ENCODE measurements at places on chromosomes 12 and 14. TPM values are rescaled to one million over a fixed set of nuclear protein-coding genes. Genes with fewer than 3 reads are reported as not detected.

CLEC12A gene
- 43.4 TPM for total RNA-seq

AQP2 gene
- not detected for total RNA-seq

APOF gene
- not detected for total RNA-seq

DNAAF2 gene
- total RNA-seq, result 5.6 TPM

GRCh38 chr12:68521321-68521839, 89.3 kb upstream of the RAP1B start:
- no peak for DNase-seq

DNA sequence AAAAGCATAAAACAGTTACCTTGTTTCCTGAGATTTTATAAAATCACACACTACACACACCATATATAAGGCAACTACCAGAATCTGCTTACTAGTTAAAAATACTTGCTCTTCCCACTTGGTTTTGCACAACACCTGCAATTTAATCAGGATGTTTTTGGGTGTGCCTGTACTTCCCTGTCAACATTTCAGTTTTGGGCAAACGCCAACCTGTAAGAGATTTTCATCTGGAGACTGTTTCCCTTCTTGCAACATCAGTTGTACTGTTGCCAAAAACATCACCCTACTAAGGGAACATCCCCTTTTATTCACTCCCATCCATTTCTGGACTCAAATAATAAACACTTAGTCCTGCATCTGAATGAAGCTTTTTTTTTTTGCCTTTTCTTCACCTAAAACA, 172.3 kb downstream of the DUSP6 start:
- no peak for DNase-seq

DNA sequence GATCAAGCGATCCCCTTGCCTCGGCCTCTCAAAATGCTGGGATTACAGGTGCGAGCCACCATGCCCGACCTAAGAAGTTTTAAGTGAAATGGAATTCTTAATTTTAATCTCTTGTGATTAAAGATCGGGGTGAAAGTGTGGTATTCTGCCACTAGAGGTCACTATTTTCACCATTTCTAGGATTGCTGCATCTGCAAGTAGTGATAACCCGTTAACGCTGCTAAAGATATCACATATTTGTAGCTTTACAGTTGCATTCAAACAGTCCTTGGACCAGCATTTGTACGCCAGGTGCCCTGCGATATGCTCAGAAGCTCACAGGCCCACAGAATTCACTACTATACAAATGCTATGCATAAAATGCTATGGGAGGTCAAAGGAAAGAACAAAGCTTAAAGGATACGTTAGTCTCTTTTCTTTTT, 19.3 kb downstream of the CCDC62 start:
- DNase-seq, result no peak

DNA sequence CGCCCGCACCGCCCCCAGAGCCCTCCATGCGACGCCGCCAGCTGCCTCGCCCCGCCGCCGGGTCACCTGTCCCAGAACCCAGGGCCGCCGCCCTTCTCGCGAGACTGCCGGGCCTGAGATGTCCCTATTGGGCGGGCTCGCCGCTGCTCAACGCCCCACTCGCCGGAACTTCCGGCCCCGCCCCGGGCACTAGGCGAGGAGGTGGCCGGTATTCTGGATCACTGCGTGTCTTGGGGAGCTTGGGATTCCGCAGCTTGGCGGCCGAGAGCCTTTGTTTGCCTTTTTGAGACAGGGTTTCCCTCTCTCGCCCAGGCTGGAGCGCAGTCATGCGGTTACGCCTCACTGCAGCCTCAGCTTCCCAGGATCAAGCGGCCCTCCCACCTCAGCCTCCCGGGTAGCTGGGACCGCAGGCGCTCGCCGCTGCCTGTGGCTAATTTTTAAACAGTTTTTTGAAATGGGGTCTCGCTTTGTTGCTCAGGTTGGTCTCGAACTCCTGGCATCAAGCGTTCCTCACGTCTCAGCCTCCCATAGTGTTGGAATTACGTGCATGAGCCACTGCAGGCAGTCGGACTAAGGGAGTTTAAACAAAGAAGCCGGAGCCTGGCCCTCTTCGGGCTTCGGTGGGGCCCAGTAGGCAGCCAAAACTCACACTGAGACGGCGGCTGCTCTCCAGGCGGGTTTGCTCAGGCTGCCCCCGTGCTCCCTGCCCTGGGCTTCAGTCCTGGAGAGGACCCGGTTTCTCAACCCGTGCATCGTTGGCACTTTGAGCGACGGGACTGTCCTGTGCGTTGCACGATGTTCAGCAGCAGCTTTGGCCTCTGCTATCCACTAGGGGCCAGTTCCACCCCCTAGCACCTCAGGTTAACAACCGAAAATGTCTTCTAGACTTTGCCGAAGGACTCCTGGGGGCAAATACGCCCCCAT, at the start of gene SLC15A4:
Gene SLC15A4 (minus strand): TSS at position 43 of the 924 bp plus-strand sequence. CDS start 15 bp downstream, at position 28.
- peak; percentile 99 for DNase-seq

GRCh38 chr12:51269174-51270066, 795 bp downstream of the SMAGP start:
- DNase-seq, result peak; percentile 90

DNA sequence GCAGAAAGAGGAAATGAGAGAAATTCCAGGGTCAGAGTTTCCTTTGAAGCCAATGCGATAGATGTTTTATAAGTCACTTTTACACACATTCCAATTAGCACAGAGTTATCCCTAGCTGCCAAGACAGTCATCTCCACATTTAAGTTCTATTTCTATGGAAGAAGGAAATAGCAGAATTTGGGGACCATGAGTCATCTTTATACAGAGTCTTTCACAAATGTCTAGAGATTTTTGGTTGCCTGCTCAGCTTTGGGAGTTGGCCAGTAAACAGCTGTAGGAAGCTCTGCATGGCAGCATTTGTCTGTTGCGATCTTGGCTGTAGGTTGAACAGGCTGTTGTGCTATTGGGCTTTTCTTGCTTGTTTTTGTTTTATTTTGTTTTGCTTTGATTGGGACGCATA, 884.3 kb downstream of the GALC start:
- no peak for DNase-seq

DNA sequence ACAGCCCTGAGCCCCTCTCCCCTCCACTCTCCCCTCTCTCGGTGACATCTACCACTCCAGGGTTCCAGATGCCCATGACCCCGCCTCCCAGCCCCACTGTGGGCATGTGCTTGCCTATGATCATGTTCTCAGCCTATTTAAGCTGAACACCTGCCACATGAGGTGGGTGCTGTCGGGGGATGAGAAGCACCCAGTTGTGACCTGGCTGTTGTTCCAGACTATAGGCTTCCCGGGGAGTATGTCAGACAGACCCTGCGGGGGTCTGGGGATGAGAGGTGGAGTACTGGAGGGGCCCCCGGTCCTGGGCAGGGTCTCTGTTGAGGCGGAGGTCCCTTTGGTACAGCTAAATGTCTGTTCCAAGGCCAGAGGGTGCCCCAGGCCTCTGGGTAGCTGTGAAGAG, 6.0 kb downstream of the VSX2 start:
- DNase-seq, result no peak

DNA sequence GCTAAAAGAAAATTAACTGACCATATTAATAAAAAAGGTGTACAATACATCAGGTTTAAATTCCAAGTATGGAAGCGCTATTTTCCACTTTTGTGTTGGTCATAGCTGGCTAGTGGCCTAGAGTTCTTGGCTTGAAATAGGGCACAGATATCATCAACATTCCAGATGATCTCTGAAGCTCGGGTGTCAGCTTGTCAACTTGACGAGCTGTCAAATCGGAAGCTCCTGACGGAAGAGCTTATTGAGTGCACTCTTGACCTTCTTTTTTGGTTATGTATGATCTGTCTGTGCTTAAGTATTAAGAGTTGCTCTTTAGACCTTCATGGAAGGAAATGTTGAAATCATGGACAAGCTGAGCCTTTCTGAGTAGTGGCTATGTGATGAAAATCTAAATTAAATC, 177.9 kb downstream of the APAF1 start:
- no peak for DNase-seq

DNA sequence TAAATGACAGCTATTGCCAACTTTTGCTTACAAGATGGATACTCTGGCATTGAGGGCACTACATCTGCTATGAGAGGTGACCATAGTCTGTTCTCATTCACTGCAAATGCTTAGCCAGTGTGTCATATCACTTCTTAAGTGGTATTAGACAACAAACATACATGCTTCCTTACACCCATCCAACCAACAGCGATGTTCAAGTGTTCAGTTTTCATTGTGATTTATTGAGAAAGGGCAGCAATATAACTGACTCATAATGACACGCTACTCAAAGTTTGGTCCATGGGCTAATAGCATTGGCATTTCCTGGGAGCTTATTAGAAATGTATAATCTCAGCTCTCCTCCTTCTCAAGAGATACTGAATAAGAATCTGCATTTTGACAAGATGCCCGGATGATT, 181.7 kb downstream of the NPAS3 start:
- DNase-seq, result no peak

- no peak for DNase-seq
Observed at GRCh38 chr12:124620606-124621295, 53.3 kb upstream of the NCOR2 start.

DNA sequence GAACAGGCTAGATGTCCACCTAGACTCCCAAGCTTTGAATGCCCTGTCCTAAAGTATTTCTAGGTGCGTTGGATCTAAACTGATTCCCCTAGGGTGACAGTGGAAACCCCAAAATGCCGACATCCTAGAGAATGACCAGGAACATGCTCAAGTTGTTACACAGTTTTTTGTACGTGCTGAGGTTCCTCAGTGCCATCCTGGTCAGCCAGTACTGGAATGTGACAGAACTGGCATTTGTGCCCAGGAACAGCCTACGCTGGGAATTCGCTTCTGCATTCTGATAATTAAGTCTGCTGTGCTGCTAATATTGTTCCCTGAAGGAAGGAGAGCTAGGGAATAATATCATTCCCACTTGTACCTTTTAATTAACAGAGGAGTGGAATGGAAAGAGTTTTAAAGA, 40.3 kb downstream of the BORCS5 start:
- no peak for DNase-seq

GRCh38 chr14:34733245-34733644, 18.9 kb upstream of the CFL2 start:
- DNase-seq, result no peak

GRCh38 chr12:121358073-121358472, 5.9 kb upstream of the ANAPC5 start:
- DNase-seq, result no peak

GRCh38 chr12:107411792-107412535, 273.6 kb upstream of the PWP1 start:
- no peak for DNase-seq

DNA sequence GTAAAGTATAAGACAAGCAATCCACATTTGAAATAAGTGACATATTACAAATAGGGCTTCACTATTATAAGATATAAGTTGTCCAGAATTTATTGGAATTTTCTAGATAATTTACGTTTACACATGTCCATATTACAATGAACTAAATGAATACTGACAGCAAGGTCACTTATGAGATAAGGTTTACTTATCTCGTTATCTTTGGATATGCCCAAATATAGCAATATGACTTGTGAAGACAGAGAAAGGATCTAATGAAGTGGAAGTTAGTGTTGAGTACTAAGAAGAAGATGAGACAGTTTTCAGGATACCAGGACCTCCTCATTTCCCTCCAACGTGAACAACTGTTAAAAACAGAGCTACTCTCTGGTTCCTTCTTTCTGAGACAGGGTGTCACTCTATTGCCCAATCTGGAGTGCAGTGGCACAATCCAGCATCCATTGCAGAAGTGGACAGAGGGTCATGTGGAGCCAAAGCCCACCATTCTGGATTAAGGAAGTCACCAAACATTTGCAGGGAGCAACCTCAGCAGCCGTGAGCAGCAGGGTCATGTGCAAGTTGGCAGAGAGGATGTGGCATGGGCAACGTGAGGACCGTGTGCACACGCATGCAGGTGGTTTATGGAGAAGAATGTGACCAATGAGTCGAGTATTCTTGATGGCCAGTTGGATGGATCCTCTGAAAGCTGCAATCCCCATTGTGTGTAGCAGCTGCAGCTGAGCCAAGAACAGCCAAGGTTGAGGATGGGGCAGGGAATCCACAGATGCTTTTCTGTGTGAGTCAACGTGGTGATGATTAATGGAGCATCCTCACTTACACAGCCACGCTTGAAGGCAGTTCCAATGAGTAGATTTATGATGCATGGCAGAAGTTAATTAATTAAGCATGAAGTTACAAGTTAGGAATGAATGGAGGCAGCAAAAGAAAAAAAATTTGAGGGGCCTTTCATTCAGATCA, 111.0 kb downstream of the BICD1 start:
- peak; percentile 68 for DNase-seq

GRCh38 chr12:93738199-93739058, 61.3 kb downstream of the CRADD start:
- DNase-seq, result no peak

DNA sequence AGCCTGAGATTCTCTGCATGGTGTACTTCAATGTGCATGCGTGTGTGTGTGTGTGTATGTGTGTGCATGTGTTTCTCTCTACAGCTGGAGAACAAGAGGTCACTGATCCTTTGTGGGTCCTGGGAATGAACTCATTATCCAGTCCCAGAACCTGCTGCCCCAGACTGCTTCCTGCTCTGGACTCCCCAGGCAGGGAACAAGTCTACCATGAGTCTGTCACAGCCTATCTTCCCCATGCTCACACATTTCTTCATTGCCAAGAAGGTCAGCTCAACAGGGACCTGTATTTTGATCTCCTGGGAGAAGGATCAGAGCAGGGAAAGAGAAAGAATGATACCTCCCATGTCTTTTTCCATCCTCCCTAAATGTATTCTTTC, 2.9 kb upstream of the AGAP2 start:
- DNase-seq, result no peak

DNA sequence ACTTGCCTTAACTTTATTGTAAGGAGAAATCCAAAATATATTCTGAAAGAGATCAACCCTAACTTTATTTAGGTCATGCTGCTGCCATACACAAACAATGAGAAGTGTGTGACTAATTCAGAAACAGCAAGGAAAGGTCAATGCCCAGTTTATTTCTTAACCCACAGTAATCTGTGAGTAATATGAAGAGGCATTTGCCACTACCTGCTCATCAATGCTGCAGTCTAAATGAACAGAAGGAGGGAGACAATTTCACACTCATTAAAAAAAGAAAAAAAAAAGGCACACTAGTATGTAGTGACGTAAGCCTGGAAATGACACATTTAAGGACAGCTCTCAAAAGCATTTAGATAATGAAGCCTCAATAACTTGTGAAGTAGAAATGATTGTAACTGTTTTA, 90.5 kb upstream of the FOXN3 start:
- no peak for DNase-seq

DNA sequence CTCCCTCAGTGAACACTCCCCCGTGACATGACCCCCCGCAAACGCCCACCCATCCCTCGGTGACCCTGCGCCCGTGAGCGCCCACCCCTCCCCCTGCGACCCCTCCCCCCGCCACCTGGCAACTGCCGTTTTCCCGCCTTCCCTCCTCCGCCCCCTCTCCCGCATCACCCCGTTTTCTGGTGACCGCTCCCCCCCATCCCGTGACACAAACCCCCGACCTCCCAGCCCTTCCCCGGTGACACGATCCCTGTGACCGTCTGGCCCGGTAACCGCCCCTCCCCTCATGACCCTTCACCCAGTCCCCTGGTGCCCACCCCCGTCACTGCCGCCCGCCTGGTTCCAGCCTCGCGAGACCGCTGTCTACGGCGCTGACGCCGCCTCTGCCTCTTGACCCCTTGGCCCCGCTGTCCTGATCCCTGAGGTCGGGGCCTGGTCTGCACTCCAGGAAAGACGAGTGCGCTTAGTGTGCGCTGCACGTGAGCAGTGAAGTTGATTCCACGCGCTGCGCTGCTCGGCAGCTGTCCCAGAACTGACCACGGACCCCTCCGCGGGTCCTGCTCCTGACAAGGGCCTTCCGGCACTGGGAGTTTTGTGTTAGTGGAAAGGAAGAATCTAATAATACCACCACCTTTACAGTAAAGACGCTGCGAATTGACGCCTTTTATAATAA, 59.4 kb downstream of the DDX51 start:
- DNase-seq, result peak; percentile 89

Measured in upper lobe of right lung (tissue), 1 donor.